Ovary (tissue), 10 donors: ENCODE measurements at places on chromosomes 5 and 9. TPM values are rescaled to one million over a fixed set of nuclear protein-coding genes. Genes with fewer than 3 reads are reported as not detected.

Gene NR4A3
- 39.3 TPM for total RNA-seq

Gene ZFYVE16
- total RNA-seq = 54.2 TPM

Gene MAP1B
- total RNA-seq = 126 TPM

Gene LIFR
- 115 TPM for total RNA-seq

Gene DIRAS2
- total RNA-seq = not detected

Gene SLC46A2
- not detected for total RNA-seq
